ENCODE measurements at places on chromosomes 2 and 18.

DNA sequence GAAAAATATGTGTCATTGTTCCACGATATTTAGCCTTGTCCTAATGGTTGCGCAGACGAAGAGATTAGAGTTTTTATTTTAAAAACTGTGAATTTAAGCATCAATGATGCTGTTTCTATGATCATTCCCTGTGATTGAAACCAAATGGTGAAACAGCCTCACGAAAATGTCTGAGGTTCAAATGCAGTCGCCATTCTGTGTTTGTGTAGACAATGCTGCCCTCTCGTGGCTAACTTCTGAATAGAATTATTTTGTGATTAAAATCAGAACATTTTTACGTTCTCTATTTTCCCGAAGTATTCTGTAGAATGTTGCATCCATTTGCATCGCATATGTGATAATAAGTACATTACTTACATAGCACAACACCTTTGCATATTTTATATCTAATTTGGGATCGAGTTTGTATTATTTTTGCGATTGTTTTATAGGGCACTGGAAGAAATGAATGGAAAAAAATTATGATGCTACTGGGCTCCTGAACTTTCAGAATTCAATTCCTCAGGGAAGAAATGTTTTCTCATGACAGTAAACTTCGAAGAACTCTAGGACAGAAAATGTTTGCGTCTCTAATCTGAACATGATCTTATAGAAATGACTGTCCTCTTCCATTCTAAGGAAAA is 54.8 kb upstream of the CREB1 start:
- DNase-seq: peak; percentile 59

- DNase-seq: no peak
These were observed 349.4 kb upstream of the POU3F3 start for GRCh38 chr2:104504331-104505073.

DNA sequence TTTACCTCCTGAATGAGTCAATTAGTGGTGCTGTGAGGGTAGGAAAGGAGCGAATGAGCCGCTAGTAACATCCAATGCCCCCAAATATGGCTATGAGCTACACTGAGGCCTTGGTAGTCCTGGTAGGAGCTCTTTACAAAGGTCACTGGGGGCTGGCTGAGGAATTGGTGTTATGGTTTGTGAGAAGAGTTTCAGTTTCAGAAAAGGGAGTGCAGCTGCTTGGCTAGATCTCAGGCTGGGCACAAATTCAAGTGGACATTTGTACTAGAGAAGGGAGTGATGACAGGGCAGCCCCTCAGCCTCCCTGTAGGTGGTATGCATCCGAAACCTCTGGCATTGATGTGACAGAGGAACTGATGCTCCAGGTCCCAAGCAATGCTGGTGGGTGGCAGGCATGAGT is 13.9 kb upstream of the PAIP2B start:
- no peak for DNase-seq

DNA sequence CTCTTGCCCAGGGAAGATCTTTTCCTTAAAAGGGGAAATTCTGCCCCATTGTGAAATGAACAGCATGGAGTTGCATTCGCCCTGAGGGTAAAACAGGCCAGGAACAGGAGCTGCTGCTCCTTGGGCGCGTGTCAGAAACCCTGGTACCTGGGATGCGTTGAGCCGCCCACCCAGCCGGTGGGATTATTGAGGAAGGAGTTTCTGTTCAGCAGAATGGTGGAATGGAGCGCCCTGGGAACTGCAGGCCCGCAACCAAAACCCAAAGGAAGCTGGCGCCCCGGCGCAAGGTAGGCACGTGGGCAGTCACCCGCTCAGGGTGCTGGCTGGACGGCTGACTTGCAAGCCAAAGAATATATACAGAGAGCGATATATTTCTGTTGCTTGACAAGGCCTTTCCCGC is 73.5 kb downstream of the MTCL1 start:
- no peak for DNase-seq

Data from LoVo (cell line).